Hematopoietic multipotent progenitor cell treated with erythropoietin and hydrocortisone succinate and interleukin-3 and kit ligand, for 15 days (in vitro differentiated cells): ENCODE measurements at places on chromosomes 3 and 15.

DNA sequence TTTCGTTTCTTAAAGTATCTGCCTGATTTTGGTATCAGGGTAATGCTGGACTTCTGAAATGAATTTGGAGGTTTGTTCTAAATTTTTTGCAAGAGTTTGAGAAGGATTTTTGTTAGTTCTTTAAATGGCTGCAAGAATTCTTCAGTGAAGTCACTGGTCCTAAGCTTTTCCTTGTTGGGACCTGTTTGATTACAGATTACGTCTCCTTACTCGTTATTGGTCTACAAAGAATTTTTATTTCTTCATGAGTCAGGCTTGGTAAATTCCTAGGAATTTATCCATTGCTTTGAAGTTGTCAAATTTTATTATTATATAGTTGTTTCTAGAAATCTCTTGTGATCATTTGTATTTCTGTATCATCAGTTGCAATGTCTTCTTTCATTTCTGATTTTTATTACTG lies 196.0 kb downstream of the DPH6 start:
- DNase-seq = no peak

GRCh38 chr3:179168918-179169317 lies 20.8 kb downstream of the PIK3CA start:
- no peak for DNase-seq

DNA sequence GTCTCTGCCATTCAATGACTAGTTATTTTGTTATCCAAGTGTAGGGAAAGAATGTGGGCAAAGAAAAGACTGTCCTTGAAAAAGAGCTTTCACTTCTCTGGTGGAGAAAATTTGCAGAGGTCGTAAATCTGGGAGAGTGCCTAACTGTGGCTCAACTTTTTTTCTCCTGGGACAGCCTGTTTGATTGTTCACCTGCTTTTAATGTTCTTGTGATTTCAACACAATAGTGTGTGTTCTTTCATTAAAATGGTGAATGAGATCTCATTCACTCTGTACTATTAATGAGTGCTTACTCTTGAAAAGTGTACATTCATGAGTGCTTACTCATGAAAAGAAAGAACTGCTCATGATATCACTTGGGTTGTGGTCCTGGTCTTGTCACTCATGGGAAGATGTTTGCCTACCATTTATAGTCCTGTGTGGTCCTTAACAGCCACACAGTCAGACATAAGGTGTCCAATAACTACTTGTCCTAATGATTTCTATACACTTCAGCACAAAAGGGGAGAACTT lies 567.3 kb downstream of the GRM7 start:
- no peak for DNase-seq

DNA sequence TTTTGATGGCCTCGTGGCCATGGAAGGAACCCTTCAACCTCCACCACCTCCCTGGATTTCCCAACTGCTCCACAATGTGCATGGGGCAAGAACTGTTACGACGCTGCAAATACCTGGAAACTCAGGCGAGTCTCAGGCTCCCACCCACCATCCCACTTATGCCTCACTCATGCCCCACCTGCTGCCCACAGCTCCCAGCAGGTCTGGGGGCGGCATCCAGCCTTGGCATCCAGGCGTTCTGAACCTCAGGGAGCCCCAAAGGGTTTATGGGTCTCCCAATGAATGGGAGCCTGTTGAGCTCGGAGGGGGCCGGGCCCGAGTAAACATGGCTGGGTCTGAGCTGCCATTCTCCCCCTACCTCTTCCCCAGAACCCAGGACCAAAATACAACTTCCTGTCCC lies 2.0 kb upstream of the PTH1R start:
- no peak for DNase-seq

- no peak for DNase-seq
Measured at GRCh38 chr15:50100486-50100885, 18.5 kb downstream of the ATP8B4 start.

DNA sequence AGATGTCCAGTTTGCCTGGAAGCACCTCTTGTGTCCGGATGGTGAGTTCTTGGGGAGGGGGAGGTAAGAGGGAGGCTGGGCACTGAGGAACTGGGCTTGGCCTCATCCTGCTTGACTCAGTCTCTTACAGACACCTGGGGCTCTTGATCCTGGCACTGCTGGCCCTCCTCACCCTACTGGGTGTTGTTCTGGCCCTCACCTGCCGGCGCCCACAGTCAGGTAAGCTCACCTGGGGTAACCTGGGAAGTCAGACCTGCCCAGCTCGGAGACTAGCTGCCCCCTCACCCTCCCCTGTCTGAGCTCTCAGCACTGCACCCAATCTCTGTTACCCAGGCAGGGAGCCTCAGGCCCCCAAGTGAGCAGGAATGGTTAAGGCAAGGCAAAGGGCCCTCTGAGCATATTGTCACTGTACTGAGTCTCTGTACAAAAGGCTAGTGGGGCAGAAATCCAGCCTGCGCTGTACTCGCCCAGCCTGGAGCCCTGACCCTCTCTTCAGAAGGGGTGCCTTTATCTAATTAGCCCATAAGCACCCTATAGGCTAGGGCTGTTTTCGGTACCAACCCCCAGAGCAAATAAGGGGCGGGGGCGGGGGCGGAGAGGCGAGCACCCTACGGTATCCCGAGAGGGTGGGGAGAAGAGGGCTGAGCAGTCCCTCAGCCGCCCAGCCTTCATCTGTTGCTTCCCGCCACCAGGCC lies 2.2 kb upstream of the IL17RC start:
- no peak for DNase-seq

- no peak for DNase-seq
Measured at GRCh38 chr3:182111967-182112366, 400.2 kb downstream of the SOX2 start.

DNA sequence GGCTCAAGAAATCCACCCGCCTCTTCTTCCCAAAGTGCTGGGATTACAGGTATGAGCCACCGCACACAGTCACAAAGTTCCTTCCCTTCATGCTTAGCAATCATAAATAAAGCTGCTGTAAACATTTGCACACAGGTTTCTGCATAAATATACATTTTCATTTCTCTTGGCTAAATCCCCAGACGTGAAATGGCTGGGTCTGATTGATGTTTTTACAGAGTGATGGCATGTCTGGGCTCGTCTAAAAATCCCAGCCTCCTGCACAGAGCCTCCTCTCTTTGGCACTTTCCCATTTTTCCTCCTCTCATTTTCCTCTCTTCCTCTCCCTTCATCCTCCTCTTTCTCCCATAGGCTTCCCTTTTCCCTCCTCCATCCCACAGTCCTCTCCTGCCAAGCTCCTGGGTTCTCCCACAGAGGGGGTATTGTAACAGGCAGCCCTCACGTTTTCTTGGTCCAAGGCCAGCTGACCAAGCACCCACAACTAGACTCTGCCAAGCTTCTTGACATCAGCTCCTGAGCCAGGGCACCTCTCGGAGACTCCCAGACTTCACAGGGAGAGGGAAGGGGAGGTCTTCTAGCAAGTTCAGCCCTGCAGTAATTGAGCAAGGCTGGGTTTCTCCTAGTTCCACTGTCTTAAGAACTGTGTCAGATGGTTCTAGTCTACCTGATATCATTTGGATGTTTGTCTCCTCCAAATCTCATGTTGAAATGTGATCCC lies 10.5 kb upstream of the PLA2G4E start:
- DNase-seq = no peak

- no peak for DNase-seq
Measured at GRCh38 chr15:85517086-85517485, 136.7 kb downstream of the AKAP13 start.

- no peak for DNase-seq
Measured at GRCh38 chr3:128950223-128950938, 43.5 kb downstream of the CFAP92 start.

GRCh38 chr3:100149713-100150415 lies 35.6 kb upstream of the FILIP1L start:
- no peak for DNase-seq

DNA sequence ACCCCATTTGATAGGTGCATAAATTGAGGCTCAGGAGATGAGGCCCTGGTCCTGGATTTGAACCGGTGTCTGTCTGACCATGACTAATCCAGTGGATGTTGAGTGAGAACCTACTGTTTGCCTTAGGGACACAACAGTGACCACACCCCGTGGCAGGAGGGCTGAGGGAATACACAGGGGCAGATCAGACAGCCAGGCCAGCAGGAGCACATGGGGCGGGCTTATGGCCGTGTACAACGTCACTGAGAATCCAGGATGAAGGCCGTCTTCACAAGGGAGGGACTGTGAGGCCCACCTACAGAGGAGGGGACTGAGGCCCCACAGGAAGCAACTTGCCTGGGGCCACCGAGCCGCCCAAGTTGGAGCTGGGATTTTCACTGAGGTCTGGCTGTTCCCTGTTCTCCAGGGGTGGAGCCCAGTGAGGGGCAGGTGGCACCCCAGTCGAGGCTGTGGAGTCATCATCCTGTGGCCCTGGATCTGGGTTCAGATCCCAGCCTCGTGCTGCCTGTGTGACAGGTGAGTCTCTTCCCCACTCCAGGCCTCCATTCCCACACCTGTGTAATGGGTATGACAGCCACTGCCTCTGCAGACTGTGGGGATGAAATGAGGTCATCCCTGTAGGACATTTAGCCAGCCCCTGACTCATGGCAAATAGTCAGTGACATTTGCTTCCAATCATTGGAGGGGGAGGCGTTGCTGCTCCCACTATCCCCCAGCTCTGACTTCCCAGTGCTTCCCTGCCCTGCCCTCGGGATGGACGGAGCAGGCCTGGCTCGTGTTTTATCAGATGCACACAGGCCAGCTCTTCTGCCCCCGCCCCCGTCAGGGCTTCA lies 6.3 kb upstream of the PLXND1 start:
- no peak for DNase-seq

DNA sequence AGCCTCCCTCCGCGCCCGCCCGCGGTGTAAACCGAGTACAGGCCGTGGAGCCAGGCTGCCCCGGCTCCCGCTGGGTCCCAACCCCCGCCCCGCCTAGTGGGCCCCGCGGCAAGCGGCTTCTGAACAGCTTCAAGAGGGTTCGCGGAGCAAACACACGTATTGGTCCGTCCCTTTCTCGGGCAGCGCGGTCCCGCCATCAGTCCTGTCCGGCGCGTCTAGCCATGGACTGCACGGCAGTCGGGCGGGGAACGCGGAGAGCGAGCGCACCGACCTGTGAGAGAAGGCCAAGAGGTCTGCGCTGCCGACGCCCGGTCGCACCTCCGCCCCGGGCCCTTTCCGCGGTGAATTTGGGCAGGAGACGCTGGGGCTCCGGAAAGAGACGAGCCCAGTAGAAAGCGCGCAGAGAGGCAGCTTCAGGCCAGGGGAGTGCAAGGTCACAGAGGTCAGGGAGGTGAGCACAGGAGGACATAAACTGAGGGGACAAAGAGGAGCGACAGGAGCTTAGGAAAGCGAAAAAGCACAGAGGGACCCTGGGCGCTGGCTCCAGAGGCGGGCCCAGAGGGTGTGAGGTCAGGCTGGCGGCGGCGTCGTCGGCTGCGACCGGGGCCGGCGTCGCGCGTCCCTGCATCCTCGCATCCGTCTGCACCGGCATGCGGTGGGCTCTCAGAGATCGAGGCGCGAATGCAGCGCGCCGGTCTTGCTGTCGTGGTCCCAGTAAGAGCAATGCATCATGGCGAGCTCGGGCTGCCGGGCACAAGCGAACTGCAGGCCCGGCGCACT lies 1.8 kb downstream of the FOXL2 start:
- no peak for DNase-seq

DNA sequence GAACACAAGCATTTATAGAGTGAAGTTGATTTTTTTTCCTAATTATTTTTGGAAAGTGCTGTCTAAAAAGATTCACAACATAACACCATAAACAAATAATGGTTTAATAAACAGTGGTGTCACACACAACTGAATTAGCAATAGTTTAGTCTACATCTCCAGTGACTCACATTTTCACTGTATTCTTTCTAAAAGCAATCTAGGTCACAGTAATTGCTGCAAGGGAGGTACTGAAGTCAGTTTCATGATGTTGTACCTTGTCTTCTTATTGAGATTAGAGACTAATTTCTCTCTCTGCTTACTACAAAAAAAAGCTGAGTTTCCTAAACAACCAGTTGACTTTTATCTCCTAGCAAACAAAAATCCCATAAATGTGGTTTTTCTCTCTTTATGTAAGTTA lies 29.6 kb downstream of the PLSCR4 start:
- DNase-seq = no peak

DNA sequence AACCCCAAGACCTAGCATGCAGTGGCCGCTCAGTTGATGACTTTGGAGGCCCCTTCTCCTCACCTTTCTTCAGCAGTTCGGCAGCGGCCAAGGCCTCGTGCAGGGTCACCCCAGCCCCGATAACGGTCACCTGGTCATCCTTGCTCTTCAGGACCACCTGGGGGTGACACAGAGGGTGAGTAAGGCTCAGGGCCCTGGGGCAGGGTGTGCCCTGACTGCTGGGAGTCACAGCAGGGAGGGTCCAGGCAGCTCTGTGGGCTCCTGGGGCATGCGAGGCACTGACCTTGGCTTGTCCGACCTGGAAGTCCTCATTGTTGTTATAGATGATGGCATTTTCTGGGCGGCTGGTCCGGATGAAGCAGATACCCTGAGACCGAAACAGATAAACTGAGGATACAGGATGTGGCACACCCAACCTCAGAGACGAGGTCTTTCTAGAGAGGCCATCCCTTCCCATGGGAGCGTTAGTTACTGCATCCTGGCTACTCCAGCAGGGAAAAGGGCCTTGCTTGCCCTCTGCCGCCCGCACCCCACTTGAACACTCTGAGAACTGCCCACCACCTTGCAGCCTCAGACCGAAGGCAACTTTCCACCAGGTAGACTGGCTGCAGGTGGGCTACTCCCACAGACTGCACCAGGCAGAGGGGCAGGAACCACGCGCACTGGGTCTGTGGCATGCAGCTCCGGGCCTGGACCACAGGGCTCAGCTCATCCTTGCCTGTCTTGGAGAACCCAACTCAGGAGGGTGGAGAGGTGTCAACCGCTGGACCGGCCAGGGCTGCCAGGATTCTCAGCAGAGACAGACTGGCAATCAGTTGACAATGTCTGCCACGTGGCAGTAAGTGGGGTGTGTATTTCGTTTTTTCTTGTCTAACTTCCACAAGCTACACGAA lies 27.6 kb downstream of the TKT start:
- DNase-seq = no peak

DNA sequence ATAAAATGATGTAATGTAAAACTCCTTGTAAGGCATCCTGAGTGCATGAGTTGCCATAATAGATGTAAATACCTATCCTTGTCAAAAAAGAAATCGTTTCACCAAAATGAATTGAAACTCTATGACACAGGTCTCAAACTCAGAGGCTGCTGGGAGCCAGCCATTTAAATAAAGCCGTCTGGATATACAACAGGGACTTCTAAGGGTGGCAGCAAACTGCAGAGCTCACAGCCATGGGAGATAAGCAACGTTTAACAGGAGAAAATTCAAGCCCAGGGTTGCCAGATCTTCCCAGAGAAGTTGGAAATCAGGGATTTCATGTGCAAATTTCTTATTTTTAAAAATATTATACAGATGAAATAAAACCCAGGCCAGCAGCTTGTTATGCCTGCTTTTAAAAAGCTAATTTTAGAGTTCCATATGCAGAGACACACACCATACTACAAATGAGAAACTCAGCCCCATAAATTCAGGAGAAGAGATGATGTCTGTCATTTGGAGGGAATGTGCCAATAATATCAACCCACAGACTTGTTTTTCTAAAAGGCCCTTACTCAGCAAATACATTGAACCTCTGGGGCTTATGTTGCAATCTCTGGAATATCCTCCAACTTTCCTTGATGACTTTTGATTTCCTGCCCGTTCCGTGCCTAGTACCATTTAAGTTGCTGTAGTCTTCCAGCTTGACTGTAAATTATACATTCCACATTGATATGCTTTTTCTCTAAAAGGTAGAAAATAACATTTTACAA lies 75.6 kb downstream of the AQP9 start:
- no peak for DNase-seq
